ENCODE measurements at places on chromosomes 6 and 20. TPM values are rescaled to one million over a fixed set of nuclear protein-coding genes. Genes with fewer than 3 reads are reported as not detected.

Gene OR2H1
- not detected for total RNA-seq

- no peak for DNase-seq
Measured at GRCh38 chr6:152189736-152190135, 382.3 kb downstream of the ESR1 start.

- DNase-seq = no peak
Measured at GRCh38 chr6:36755435-36756348, 58.1 kb downstream of the RAB44 start.

DNA sequence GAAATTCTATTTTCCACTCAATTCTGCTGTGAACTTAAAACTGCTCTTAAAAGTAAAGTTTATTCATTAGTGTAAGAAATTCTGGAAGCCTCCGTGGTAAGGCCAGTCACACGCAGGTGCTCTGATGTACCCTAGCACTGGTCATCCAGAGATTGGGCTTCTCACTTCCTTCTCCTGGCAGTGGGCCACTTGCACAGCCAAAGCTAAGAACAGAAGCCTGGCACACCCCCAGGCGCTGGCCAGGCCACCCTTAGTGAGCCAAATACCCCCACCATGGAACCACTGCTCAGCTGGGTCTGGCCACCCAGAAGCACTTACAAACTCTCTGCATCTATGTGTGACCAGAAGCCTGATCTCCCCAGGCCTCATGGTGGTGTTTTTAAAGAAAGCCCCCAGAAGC is 35.3 kb upstream of the ARFGEF2 start:
- DNase-seq = no peak

DNA sequence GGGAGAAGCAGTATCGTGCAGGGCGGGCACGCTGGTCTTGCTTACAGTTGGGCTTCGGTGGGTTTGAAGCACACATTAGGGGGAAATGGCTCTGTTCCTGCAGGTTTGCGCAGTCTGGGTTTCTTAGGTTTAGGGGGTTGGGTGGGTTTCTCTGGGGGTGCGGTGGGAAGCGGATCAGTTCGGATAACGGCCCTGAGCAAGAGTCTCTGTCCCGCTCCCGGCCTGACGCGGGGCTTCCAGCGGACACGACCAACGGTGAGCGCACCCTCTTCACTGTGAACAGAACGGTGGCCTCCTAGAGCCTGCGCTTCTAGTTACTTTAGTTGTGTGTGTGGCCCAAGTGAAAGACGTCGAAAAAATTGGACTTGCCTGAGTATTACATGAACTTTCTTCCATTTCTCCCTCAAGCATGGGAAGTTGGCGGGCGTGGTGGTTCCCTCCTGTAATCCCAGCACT is 635 bp upstream of the ELOVL2 start:
- no peak for DNase-seq

Gene TMEM200A
- 4.3 TPM for total RNA-seq

GRCh38 chr20:397432-398237 is 10.5 kb upstream of the RBCK1 start:
- no peak for DNase-seq

Gene SLC35F1
- total RNA-seq = 0.48 TPM

DNA sequence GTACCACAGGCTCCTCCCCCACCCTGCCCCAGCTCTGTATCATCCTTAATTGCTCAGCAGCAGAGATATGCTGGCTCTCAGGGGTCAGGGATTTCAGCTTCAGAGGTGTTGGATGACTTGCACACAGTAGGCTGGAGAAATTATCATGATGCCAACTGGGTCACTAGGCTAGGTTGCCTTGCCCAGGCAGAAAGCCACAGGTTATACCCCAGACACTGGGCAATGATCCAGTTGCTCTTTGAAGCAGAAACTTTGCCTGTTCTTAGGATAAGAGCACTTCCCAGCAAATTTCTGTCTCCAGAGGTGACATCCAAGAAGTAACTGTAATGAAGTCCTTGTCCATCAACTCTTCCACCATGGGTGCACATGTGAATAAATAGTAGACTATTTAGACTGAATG is 38.3 kb upstream of the SCML4 start:
- DNase-seq = no peak

- DNase-seq = no peak
Measured at GRCh38 chr20:61015602-61016001, 236.5 kb upstream of the CDH4 start.

All from mesenteric fat pad (tissue), 1 donor.